ENCODE measurements at places on chromosomes 12 and 14.

GRCh38 chr12:124509676-124510300 lies 57.6 kb downstream of the NCOR2 start:
- no peak for DNase-seq

DNA sequence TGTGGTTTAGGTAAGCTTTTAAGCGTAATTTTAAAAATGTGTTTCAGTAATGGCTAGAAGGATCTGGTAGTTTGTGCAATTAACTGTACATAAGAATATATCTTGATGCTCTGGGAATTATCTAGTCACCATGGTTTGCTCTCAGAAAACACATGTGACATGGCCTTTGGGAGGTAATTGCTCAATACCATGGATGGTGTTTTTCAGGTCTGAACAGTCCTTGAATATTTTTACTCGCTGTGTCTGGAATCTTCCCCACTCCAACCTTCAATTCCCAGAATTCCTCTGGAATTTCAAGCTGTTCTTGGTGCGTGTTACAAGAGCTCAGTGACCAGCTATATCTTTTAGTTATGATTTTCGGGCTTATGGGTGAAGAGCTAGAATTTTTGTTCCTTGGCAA lies 85.3 kb downstream of the DAAM1 start:
- DNase-seq, result no peak

DNA sequence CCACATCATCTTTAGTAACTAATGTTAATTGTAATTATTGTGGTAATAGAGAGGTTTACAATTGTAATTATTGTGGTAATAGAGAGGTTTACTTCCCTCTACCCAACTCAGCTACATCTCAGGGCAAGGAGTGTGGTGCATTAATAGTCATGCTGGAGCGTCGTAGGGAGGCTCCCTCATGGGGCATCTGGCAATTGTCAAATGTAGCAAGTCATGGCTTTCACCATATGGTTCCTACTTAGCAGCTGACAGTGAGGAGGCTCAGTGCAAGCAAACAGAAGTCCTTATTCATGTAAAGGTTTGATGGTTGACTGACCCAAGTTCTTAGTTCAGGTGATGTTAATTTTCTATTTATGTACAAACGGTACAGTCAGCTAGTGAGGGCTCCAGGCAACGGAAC lies 1012.0 kb downstream of the FLRT2 start:
- no peak for DNase-seq

DNA sequence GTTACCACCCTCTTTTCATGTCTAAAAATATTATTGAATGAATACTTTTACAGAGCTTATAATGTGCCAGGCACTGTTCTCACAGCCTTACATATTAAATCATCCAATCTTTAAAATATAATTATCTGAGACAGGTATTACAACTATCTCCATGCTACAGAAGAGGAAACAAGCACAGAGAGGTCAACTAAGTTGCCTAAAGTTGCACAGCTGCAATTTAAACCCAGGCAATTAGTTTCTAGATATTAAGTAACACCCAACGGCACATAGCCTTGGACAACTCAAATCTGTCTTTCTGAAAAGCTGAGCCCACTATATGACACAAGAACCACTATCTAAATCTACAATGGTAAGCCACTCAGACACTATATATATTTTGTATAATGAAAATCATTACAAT lies 92.6 kb downstream of the SLC2A13 start:
- no peak for DNase-seq

GRCh38 chr12:40672741-40673271 lies 19.4 kb upstream of the CNTN1 start:
- DNase-seq, result no peak

DNA sequence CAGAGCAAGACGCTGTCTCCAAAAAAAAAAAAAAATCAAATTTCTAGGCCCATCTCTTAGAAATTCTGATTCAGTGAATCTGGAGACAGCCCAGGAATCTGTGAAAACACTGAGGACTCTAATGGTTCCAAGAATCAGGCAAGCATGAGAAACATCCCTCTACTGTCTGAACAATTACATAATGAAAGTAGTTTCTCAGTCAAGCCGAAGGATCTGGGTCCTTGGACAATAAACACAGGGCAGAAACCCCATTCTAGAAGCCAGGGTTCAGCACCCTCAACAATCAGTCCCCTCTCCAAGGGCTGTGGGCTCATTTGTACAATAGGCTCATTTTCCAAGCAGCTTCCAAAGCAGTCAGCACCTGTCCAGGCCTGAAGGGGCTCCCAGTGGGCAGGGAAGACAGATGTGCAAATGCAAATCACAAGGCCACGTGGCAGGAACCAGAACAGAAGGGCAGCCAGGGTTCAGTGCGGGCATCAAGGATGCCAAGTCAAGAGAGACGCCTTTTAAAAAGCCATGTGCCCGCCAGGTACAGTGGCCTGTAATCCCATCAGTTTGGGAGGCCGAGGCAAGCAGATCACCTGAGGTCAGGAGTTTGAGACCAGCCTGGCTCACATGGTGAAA lies 96.1 kb downstream of the KSR2 start:
- no peak for DNase-seq

GRCh38 chr14:57486767-57487379 lies 6.8 kb downstream of the CCDC198 start:
- no peak for DNase-seq

DNA sequence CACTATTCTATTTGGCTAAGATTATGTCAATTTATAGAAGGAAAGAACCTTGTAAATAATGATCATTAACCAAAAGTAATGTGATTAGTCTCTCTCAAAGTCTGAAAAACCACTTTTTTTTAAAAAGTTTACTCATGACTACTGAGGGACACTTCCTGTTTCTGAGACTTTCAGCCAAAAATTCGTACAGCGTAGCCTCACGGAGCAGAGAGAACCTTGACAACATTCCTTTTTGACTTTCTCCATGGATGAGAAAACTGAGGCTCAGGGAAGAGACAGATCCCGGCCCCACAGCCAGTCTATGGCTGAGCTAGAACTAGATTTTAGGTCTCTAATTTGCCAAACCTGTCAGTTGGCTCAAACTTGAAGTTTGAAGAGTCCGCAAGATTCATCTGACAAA lies 68.2 kb downstream of the DAD1 start:
- DNase-seq, result no peak

GRCh38 chr12:26197832-26198231 lies 2.5 kb downstream of the SSPN start:
- DNase-seq, result no peak

GRCh38 chr12:24255920-24256665 lies 306.6 kb upstream of the SOX5 start:
- DNase-seq, result no peak

DNA sequence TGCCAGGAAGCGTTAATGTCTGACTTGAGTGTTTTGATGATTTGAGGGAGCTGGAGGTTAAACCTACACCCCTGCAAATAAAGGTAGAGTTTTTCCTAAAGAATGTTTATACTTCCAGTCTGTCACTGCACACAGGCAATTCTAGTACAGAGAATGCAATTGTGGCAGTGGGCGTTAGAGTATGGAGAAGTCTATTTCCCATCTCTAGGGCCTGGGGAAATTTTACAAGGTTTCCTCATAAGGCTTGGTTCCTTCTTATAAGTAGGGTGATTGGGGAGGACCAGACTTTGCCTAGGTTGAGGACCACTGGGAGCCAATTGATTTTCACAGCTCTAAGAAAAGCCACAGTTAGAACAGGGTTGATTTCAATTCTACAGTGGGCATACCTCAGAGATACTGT lies 44.3 kb downstream of the IFNG start:
- DNase-seq, result no peak

GRCh38 chr12:91381309-91381804 lies 198.7 kb upstream of the DCN start:
- no peak for DNase-seq

GRCh38 chr12:68303850-68304249 lies 28.3 kb downstream of the MDM1 start:
- no peak for DNase-seq

GRCh38 chr12:116482859-116483258 lies 76.3 kb upstream of the MAP1LC3B2 start:
- no peak for DNase-seq

- DNase-seq, result no peak
These were observed 59.3 kb upstream of the DIO3 start for GRCh38 chr14:101501858-101502615.

DNA sequence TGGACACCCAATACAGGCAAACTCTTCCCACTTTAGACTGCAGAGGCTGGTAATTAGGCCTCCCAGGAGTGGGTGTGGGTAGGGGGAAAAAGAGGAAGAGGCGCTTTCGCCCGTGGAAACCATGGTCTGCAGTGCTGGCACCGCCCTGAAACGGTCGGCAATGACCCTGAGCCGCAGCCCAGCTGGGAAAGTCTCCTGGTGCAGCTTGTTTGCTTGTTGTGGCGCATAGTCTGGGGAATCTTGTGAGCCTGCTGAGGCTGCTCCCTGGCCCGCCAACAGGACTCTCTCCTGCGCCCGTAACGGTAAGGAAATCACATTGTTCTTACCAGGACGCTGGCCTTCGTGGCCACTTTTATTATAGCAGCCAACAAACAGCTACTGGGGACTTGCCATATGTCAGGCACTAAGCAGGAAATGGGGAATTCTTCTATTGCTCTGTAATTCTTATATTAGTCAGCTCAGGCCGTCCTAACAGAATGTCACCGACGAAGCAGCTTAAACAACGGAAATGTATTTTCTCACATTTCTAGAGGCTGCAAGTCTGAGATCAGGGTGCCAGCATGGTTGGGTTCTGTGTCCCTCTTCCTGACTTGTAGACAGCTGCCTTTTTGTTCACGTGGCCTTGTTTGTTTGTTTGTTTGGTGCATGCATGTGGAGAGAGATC lies 52.5 kb upstream of the RIN3 start:
- no peak for DNase-seq

GRCh38 chr12:34625116-34625515 lies 602.8 kb downstream of the ALG10 start:
- DNase-seq, result no peak

DNA sequence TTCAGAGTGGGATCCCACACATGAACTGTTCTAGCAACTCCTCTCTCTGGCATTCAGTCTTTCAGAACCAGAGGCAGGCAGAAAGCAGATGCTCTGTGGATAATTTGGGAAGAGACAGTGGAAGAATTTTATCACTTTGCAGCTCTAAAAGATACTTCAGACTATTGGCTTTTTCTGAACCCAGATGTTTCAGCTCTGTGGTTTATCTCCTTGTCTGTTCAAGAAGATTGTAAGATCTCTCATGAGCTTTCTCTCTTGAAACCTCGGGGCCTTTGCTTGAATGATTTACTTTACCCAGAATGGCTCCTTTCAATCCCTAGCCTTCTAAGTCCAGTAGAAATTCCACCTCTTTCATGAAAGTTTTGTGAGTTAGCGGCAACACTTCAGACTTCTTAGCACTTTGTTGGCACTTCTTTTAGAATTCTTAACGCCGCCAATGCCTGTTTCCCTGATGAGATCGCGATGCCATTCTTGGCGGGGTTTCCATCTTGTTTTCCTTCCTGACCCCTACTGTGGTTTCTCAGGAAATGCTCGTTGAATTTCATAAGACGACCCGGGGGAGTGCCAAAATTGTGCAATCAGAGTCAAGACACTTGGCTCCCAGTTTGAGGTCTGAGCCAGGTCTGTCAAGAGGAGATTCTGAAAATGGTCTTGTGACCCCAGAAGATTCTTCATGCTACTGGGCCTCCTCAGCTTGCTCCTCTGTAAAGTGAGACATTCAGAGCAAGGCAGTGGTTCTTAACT lies 107.0 kb upstream of the PRICKLE1 start:
- no peak for DNase-seq
